ENCODE measurements at places on chromosomes 1 and 21. TPM values are rescaled to one million over a fixed set of nuclear protein-coding genes. Genes with fewer than 3 reads are reported as not detected.

The OLFML2B gene
- 1.2 TPM for total RNA-seq

The GPATCH4 gene
- total RNA-seq: 6.5 TPM

The TFAP2E gene
- total RNA-seq: under 0.01 TPM

The ASTN1 gene
- not detected for total RNA-seq

The CD101 gene
- under 0.01 TPM for total RNA-seq

The MXRA8 gene
- total RNA-seq: 141 TPM

The TDRD10 gene
- 0.28 TPM for total RNA-seq

The ATXN7L2 gene
- 2.5 TPM for total RNA-seq

The AMY2A gene
- not detected for total RNA-seq

The GIPC2 gene
- 5.9 TPM for total RNA-seq
